NCI-H187 (cell line): ENCODE measurements at places on chromosomes 1 and 21.

- no peak for DNase-seq
Measured at GRCh38 chr1:209493559-209493958, 90.0 kb upstream of the CAMK1G start.

DNA sequence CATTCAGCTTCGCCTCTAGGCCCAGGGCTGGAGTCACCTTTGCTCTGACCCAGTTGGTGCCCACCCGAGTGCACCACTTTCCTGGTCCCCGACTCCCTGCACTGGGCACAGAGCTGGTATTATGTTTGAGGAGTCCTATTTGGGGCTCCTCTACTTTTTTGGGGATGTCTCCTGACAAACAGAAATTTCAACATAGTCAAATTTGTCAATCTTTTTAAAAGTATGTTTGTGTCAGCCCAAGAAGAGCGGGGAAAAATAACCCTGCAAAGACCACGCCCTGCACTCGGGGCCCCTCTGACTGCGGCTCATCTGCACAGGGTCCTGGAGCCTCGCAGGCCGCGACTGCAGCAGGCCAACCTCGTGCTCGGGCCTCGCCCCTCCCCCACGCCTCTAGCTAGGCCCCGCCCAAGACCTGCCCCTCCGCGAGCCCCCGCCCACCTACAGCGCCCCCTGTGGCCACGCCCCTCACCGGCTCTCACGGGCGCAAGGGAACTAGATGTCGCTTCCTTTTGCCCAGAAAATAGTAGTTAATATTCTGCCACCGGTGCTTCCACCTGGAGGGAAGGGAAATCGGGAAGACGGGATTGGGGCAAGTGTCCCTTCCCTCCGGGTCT lies 11.4 kb downstream of the FAM229A start:
- DNase-seq = no peak

DNA sequence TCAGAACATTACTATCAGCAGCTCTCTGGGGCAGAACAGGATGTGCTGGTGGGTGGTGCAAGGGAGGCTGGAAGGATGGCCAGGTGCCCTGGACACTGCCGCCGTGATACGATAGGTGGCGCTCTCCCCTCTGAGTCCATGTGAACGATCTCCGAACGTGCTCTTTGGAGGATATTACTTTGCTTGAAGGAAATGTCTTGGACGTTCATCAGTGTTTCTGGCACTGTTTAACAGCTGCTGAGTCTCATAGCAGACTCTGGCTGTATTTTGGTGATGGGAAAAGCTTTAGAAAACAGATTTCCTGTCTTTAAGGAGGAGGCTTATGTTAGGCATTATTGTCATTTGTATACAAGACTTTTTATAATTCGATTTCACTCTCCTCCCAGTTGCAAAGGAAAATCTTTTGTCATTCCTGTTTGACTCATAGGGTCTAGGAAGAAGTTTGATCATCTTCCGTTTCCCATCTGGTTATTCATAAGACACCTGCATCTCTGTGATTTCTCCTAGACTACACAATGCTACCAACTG lies 386.2 kb upstream of the ADGRL2 start:
- DNase-seq = peak; percentile 3

DNA sequence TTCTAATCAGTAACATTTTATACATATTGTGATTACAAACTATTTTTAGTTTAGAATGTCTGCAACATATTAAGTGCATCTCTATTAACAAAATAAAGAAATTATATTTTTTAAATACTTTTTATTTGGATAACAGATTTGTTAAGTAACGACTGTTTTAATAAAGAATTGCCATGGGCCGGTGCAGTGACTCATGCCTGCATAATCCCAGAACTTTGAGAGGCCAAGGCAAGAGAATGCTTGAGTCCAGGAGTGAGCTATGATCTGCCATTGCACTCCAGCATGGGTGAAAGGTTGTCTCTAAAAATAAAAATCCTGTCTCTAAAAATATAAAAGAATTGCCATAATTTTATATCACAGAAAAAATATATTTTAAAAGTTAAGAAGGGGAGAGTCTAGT lies 4.1 kb downstream of the LRRIQ3 start:
- DNase-seq = no peak

GRCh38 chr1:206025283-206025820 lies 1.7 kb upstream of the CTSE start:
- DNase-seq = no peak

- no peak for DNase-seq
Measured at GRCh38 chr21:42523941-42524340, 10.3 kb downstream of the SLC37A1 start.

- no peak for DNase-seq
Measured at GRCh38 chr1:25746299-25747045, 53.5 kb upstream of the SELENON start.

DNA sequence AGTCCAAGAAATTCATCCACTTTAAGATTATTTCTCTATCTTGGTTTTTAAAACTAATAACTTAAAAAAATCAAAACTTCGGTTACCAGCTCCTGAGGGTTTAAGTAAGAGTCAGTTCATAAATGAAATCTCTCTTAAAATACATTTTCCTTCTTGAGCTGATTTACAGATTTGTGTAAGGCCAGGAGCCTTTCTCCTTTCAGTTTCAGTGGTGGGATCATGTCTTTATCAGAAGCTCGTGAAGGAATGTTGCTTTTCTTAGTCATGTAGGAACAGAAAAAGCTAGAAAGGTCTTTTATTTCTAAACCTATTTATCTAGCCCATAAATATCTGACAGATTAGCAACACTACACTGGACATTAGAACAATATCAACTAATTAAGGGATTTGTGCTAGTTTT lies 390.2 kb downstream of the GPATCH2 start:
- no peak for DNase-seq

GRCh38 chr1:35708441-35708921 lies 10.2 kb downstream of the C1orf216 start:
- DNase-seq = no peak

- DNase-seq = no peak
Measured at GRCh38 chr1:43307458-43308158, 6.8 kb downstream of the TIE1 start.

- no peak for DNase-seq
Measured at GRCh38 chr1:214808845-214809460, 206.0 kb downstream of the CENPF start.

DNA sequence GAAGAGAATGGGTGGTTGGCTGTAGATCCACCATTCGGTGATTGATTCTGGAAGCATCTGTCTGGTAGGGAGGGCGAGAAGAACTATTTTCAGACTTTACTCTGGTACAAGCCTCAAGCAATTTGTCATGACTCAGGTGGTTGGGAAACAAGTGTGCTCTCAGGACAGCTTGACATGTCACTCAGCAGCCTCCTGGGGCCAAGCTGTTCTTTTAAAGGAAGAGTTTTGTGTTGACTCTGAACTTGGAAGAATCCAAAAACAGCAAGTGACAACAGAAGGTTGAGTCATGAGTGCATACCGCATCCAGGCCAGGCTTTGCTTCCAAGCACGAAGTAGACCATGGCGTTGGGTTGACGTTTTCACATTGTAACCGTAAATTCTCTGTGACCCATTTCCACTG lies 65.9 kb downstream of the CLIC6 start:
- no peak for DNase-seq

GRCh38 chr1:19750101-19750881 lies 49.4 kb downstream of the TMCO4 start:
- no peak for DNase-seq

GRCh38 chr1:76949503-76949902 lies 82.2 kb downstream of the ST6GALNAC5 start:
- DNase-seq = no peak

DNA sequence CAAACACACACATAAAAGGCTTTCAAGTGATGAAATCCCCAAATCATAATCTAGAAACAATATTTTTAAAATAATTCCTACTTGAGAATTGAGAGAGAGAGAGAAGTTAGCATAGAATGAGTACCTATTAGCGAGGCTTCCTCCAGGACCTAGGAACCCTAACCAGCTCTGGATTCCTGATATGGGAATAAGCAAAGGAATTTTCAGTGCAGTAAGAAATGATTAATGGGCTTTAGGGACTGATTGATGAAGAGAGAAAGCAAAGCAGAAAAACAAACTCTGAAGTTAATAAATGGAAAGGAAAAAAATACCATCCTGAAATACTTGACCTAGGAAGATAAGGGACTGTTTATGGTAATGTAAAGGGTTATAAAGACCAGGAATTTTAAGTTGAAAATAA lies 60.6 kb downstream of the WARS2 start:
- no peak for DNase-seq
